ENCODE measurements at places on chromosomes 2 and 18.
A peak's percentile ranks its signal among the peaks of the same experiment; 100 is the strongest.

- no peak for DNase-seq
Measured at GRCh38 chr2:40283111-40283909, 168.6 kb downstream of the SLC8A1 start.

DNA sequence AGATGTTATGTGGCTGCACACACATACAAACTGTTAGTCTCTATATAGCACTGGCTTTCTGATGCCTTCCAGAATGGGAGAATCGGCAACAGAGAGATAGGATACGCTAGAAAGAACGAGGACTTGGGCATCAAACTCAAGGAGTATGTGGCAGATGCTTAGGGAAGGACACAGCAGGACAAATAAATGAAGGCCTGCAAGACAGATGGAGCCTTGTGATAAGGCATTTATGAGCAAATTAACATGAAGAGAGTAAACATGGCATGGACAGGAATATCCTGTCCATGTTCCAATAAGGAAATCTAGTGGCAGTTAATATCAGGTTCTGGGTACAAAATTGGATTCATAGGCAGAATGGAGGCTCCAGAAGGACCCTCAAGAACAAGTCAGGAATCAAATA is 136.9 kb downstream of the SLC4A10 start:
- peak; percentile 2 for DNase-seq

GRCh38 chr18:69957747-69958146 is 10.1 kb upstream of the CD226 start:
- DNase-seq, result no peak

- DNase-seq, result no peak
Measured at GRCh38 chr2:141317986-141318385, 812.8 kb downstream of the LRP1B start.

Measured in cerebellum (tissue), 4 donors.